ENCODE measurements at places on chromosomes 16 and 17. TPM values are rescaled to one million over a fixed set of nuclear protein-coding genes. Genes with fewer than 3 reads are reported as not detected.

Gene CLEC3A
- not detected for total RNA-seq

Gene TMEM235
- not detected for total RNA-seq

GRCh38 chr16:80346111-80346632 lies 194.6 kb upstream of the DYNLRB2 start:
- H3K36me3 ChIP-seq: no peaks in the 10 kb centered on the region
- no peak overlapping the region for H3K27ac ChIP-seq
- no peaks in the 10 kb centered on the region for H3K27me3 ChIP-seq
- H3K4me3 ChIP-seq: no peak overlapping the region

GRCh38 chr17:79991924-79992648 lies 43.6 kb downstream of the TBC1D16 start:
- peak overlapping the region; percentile 12 for H3K4me3 ChIP-seq
- no peaks in the 10 kb centered on the region for H3K27me3 ChIP-seq
- no peaks in the 10 kb centered on the region for H3K36me3 ChIP-seq
- peaks cover 37% of the 10 kb centered on the region for H3K4me1 ChIP-seq
- H3K27ac ChIP-seq: peak overlapping the region; percentile 10

GRCh38 chr17:74453665-74454196 lies 12.7 kb upstream of the CD300A start:
- peak; percentile 92 for DNase-seq
- no peaks in the 10 kb centered on the region for H3K36me3 ChIP-seq
- H3K27ac ChIP-seq: peak overlapping the region; percentile 70
- peaks cover 13% of the 10 kb centered on the region for H3K4me1 ChIP-seq

DNA sequence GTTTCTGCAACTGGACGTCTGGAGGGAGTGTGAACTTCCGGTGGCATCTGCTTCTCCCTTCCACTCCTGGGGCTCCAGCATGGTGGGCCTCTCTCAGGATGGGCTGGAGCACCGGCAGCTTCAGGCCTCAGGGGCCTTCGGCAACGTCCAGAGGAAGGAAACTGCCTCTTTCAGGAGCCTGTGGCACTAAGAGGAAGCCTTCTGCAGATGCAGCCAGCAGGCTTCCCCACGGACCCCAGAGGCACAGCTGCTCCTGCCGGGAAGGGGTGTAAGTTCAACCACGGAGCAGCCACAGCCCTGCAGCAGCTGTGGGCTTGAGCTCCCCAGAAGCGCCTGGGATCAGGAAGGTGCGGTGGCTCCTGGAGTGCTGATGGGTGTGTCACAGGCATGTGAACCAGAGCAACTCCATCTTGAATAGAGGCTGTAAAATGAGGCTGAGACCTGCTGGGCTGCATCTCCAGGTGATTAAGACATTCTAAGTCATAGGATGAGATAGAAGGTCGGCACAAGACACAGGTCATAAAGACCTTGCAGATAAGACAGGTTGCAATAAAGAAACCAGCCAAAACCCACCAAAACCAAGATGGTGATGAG lies 50.8 kb upstream of the KLHDC4 start:
- H3K36me3 ChIP-seq: no peaks in the 10 kb centered on the region
- no peak overlapping the region for H3K27ac ChIP-seq
- no peak for DNase-seq
- H3K4me1 ChIP-seq: no peaks in the 10 kb centered on the region
- H3K4me3 ChIP-seq: no peak overlapping the region
- no peaks in the 10 kb centered on the region for H3K27me3 ChIP-seq

DNA sequence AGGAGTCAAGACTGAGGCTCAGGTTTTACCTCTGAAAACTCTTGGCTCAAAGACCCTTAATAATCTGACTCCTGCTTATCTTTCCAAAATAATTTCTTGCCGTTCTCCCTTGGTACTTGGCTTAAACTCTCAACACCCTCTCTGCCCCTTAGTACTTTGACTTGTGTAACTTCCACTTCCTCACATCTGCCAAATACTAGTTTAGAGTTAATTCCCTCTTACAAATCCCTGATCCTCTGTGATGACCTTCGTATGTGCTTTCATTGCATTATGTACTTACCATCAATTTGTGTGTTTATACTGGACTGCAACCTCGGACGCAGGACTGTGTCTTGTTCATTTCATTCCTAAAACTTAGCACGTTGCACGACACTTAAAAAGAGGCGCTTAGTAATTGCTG lies 35.2 kb downstream of the ZNF207 start:
- no peak overlapping the region for H3K27ac ChIP-seq
- DNase-seq: no peak
- no peaks in the 10 kb centered on the region for H3K36me3 ChIP-seq
- no peaks in the 10 kb centered on the region for H3K4me1 ChIP-seq
- no peak overlapping the region for H3K4me3 ChIP-seq
- no peaks in the 10 kb centered on the region for H3K27me3 ChIP-seq

GRCh38 chr17:81539961-81540675 lies 11.9 kb downstream of the FSCN2 start:
- H3K36me3 ChIP-seq: no peaks in the 10 kb centered on the region
- H3K27me3 ChIP-seq: no peaks in the 10 kb centered on the region
- no peak for DNase-seq
- H3K4me1 ChIP-seq: peaks cover 13% of the 10 kb centered on the region

DNA sequence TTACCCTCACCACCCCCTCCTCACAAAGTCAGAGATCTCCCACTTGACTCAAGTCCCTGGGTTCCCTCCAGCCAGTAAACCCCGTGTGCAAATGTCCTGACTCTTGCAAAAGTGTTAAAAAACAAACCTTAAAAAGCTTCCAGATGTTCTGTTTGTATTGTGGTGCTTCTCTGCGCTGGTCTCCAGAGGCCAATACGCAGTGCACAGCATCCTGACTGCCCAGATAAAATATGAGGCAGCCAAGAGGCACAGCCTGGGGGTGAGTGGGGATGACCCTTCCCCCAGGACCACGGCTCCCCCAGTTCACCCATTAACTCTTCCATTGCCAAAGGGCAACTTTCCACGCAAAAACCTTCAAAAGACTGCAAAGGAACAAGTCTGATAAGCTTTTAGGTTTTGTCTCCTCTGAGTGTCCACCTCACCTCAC lies 291.8 kb downstream of the SOX9 start:
- H3K27ac ChIP-seq: no peak overlapping the region
- no peak for DNase-seq
- H3K4me3 ChIP-seq: no peak overlapping the region
- H3K36me3 ChIP-seq: no peaks in the 10 kb centered on the region

DNA sequence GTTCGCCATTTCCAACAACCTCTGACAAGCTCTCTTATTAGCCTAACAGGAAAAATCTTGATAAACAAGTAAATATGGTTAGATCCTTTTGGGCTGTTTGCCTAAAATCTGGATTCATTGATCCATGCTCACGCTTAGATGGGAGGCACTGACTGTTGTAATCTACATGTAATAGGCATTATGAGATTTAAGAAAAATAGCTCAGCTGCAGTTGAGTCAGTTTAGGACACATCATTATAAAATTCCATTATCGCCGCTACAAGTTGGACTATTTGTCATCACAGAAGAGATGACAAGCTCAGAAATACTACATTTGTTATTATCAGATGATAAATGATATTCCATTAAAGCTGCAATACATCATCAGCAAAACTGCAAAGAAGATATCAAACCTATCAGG lies 524.0 kb downstream of the TOX3 start:
- no peak for DNase-seq
- no peaks in the 10 kb centered on the region for H3K4me1 ChIP-seq
- H3K4me3 ChIP-seq: no peak overlapping the region
- H3K27me3 ChIP-seq: no peaks in the 10 kb centered on the region
